ENCODE measurements at places on chromosomes 12 and 14.

GRCh38 chr12:4472046-4472445, 26.4 kb upstream of the FGF6 start:
- DNase-seq: no peak

- no peak for DNase-seq
Measured at GRCh38 chr14:103749452-103749851, 33.8 kb downstream of the ZFYVE21 start.

DNA sequence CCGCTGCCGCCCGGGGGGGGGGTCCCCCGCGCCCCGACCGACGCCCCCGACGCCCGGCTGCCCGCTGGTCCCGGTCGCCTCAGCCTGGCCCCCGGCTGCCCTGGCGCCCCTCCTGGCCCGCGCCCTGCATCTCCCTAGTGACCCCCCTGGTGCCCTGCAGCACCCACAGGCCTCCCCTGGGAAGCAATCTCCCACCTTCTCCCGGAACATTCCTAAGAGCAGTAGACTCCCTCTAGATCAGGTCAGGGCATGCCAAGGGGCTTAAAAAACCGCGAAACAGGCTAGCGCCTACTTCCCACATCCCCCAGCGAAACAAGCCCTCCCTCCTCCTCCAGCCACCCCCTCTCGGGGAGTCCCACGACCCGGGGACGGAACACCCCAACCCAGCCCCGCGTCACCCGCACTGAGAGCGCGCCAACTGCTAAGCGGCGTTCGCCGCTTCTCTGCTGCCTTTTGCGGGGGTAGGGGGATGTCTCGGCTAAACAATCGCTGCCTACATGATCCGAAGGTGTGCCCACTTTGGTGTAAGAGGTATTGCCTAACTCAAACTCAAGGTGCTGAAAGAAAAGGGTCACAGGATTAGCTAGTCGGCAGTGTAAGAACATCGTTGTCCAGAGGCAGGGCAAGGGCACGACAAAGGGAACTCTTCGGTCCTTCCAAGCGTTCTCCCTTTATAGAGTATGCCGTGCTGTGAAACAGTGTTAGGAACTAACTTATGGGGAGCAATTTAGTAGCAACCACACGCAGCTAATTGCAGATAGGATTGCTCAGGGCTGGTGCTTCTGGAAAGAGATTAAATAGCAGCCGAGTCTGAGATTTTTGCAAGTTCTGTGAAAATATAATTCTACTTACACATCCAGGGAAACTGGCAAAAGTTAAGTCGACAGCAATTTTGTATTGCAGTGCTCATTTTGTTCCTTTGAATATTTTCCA, 619 bp upstream of the NTN4 start:
- DNase-seq: no peak

- no peak for DNase-seq
Measured at GRCh38 chr12:72197790-72198189, 74.4 kb upstream of the TRHDE start.

- no peak for DNase-seq
Measured at GRCh38 chr14:81343701-81344100, 56.4 kb downstream of the STON2 start.

GRCh38 chr14:65637780-65638179, 225.2 kb downstream of the FUT8 start:
- no peak for DNase-seq

- no peak for DNase-seq
Measured at GRCh38 chr12:21276826-21277225, 57.9 kb downstream of the SLCO1A2 start.

DNA sequence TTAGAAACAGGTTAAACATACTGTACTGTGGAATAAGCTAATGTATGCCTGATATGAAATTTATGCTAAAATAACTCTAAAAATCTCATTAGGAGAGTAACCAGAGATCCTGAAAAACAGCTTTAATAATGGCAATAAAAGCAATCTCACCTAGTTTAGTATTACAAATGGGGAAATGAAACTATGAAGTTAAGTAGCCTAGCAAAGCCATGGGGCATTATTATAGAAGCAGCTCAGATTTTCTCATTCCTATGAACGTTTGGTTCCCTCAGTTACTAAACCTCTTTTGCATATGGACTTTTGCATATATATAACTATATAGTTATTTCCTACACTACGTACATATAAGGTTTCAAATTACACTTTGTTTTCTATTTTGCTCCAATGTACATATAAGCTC, 25.0 kb upstream of the APPL2 start:
- DNase-seq: no peak

- DNase-seq: no peak
Measured at GRCh38 chr12:41217727-41218126, 29.6 kb downstream of the PDZRN4 start.

DNA sequence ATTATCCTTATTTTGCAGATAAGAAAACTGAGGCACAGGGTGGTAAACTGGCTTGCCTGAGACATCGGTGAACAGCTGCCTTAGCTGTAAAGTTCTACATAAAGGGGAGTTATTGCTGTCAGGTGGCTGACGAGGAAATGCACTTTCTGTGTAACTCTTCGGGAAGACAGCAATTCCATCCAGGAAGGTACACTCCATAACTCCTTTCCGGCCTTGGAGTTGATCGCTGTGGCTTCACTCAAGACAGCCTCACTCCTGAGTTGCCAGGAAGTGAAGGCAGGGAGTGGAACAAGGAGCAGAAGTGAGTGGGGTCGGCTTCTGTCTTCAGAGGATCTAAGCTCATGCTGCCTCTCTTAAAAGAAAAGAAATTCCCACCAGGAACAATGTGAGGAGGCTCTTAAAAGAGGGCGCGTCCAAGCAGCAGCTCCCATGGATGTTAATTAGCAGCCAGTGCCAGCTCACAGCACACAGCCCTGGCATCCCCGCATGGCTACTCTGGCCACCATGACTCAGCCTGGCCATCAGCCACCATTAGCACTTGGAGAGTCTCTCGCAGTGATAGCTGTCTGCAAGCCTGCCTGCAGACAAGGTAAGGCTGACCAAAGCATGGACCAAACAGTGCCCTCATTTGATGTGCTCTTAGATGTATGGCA, 60.3 kb downstream of the NUAK1 start:
- DNase-seq: no peak

- no peak for DNase-seq
Measured at GRCh38 chr12:123270214-123271000, 1.2 kb downstream of the CDK2AP1 start.

DNA sequence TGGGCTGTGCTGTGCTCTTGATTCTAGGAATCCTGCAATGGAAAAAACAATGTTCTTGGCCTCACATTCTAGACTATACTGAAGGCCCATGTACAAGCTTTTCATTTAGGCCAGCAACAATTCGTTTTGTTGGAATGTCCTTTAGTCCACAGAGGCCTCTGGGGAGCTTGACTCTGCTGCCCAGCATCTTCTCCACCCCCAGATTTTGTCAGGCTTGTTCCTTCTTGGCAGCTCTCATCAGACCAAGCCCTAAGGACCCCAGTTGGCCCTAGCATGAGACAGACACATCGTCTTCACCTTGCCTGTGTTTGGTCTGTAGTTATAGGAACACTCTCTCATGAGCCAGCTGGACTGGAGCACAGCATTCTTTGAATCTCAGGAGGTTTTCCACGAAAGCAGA, 300.1 kb downstream of the VRK1 start:
- no peak for DNase-seq

- no peak for DNase-seq
Measured at GRCh38 chr14:76169776-76170175, 18.1 kb downstream of the GPATCH2L start.

- DNase-seq: no peak
Measured at GRCh38 chr12:48286665-48287064, 64.1 kb downstream of the ZNF641 start.

- DNase-seq: no peak
Measured at GRCh38 chr12:20476551-20476950, 108.2 kb downstream of the PDE3A start.

DNA sequence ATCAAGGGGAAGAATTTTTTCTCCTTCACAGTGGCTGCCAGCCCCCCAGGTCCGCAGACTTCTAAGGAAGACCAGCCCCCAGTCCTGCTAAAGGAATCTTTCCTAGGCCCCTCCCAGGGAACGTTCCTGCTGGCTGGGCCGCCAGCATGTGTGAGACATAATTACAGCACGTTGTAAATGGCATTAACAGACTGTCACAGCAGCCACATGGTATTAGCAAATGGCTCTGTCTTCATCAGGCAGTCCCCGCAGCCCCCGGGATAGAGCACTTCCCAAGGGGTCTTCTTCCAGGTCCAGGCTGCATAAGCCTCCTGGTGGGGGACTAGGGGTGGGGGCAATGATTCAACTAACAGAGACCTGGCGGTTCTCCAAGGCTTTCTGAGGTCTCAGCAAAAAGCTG, 34.9 kb upstream of the FAM222A start:
- DNase-seq: no peak

GRCh38 chr12:30988086-30988485, 61.5 kb downstream of the TSPAN11 start:
- DNase-seq: no peak

DNA sequence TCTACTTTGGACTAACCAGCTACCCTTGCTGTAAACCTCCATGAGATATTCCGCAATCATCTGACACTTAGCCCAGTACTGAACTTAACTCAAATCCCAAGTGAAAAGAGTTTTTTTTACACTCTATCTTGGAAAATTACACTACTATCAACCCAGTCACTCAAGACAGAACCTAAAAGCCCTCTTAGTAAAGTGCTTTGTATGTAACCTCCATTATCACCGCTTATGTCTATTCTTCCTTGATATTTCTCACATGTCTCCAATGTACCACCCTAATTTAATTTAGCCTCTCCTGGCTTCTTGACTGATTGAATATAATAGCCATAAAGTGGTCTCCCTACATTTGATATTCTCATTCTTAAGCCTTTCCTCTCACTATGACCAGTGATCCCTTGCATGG, 168.8 kb upstream of the SYT1 start:
- no peak for DNase-seq

GRCh38 chr12:79964100-79964627, 29.3 kb upstream of the PPP1R12A start:
- DNase-seq: no peak

DNA sequence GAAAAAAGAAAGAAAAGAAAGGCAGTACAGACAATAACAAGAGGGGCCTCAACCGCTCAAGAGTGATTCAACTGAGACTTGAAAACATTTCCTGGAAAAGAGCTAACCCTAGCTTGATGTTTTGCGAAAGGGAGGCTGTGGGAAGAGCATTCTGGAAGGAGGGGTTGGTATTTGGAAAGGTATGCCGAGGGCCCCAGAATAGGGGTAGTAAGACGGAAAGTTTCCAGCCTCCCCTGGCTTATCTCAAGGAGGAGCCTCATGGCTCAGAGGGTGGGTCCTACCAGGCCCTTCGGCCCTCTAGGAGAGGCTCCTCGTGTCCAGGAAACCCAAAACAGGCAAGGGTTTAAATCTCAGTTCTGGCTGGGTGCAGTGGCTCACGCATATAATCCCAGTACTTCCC, 8.4 kb downstream of the RNU4-2 start:
- no peak for DNase-seq

GRCh38 chr12:24256684-24257083, 307.2 kb upstream of the SOX5 start:
- no peak for DNase-seq

DNA sequence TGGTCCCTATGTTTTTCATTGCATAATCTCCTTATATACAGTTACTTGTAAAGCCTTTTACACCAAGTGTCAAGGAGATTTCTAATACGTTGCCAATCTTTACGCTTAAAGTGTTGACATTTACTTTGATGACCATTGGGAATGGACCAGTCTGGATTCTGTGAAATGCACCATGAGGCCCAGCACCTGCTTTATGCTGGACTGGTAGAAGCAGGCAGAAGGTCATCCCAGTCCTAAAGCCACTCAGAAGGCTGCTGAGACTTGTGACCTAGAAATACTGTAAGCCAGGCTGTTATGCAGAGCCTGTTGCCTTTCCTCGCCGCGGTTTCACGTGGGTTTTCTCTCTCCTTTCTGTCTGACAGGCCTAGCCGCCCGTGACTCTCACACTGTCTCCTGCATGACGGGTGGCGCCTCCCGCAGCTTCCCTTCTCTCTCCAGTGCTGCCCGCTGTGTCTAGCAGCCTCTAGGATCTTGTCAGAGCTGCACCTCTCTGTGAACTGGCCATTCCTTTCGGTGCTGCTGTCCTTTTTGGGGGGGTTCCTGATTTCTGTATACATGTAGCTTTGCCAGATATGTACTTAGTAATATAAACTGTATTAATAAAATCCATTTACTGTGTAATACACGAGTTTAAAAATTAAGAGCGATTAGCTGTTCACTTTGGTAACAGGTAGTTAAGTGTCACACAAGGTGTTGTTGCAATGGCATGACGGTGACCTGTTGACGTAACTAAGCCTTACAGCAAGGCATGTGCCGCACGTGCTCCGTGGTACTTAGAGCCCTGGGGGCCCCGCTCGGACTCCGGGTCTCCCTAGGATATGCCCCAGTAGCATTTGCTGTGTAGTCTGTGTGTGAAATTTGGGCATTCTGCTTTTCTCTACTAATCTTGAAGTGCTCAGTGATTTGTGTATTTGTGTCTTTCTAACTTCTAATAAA, 29.7 kb downstream of the XRCC3 start:
- DNase-seq: no peak

GRCh38 chr14:87992346-87992717, 650 bp downstream of the GALC start:
- no peak for DNase-seq

DNA sequence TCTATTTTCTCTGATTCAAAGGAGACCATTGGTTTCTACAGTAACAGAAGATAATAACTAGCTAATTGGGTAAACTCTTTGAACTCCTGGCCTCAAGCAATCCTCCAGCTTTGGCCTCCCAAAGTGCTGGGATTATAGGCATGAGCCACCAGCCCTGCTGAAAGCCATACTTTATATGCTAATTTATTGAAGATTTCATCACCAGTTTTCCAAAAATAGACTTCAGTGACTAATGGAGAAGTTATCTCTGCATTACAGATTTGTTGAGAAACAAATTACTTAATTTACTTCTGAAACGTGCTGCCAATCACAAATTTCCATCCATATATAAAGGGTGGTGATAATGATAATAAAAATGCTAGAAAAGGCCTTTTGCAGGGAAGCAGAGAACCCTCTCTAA, 1758.1 kb upstream of the SEL1L start:
- no peak for DNase-seq

DNA sequence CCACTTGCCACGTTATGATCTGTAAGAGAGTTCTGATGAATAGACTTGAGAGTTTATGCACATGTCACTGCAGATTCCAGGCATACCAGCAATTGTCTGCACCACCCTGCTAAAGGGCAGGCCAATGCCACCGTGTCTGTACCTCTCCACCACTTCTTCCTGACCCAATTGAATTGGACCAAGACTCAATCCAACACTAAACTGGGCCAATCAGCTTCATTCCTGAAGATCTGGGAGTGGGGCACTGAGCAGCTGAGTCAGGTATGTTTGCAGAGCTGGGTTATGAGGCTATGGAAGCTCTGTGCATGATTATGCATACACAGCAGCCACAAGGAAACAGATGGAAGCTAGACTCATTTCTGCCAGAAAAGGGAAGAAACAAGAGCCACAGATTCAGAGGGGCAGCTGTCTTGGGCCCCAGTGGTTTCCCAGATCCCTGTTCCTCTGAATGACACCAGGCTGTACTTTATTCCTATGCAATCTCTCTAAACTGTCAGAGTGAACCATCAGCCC, 28.0 kb downstream of the DAO start:
- no peak for DNase-seq

GRCh38 chr12:130201037-130201436, 38.8 kb downstream of the FZD10 start:
- no peak for DNase-seq

Measured in NCI-H1436 treated with DMSO at 0.1 percent for 48 hours (cell line).